ENCODE measurements at places on chromosomes 1 and 21. TPM values are rescaled to one million over a fixed set of nuclear protein-coding genes. Genes with fewer than 3 reads are reported as not detected.

GRCh38 chr21:38351961-38352521 is 95.2 kb downstream of the KCNJ15 start:
- DNase-seq, result no peak

DNA sequence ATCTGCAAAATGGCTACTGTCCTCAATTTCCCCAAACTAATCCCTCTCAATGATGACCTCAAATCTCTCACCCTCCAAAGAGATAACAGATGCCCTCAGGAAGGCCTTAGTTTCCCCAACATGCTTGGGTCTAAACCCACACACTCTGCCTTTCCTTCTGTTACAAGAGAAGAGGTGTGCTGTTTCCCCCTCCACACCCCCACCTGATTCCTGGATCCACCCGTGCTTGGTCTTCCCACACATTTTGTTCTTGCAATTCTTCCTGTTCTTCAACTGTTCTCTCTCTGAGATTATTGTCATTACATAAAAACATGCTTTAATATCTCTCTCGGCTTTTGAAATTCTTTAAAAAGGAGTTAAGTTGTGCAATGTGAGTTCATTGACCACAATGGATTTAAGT is 5.7 kb upstream of the CBR3 start:
- DNase-seq, result no peak

DNA sequence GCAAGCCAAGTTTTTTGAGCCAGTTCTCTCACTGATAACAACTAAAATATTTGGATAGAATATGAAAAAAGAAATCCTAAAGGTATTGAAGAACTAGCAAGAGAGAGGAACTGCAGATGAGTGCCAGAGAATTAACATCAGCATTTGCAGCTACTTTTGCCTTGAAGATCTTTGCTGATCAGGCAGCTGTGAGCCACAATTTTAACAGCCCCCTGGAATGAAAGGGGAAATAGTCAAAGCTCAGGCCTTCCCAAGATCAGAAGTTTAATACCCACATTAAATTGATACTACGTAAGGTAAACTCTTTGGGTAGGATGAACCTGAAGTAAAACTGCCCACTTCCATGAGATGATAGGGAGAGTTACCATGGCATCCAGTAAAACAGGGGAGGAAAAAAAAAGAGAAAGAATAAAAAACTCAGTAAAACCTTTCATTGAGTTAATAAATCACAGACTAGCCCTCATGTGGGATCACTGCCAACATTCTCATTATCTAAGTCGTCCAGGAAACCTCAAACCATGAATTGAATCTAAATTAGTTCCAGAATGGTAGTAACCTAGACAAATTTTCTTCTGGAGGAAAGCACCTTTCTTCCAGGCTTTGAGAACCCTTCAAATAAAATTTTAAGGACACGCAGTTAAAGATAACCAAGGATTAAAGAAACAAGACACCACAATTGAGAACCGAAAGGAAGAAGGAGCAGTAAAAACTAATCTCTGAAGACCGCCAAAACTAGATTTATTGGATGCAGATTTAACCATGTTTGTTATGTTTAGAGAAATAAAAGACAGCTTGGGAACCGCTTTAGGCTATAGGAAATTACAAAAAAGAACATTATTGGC is 28.3 kb downstream of the SCP2 start:
- no peak for DNase-seq

Gene TRIM67
- not detected for total RNA-seq

DNA sequence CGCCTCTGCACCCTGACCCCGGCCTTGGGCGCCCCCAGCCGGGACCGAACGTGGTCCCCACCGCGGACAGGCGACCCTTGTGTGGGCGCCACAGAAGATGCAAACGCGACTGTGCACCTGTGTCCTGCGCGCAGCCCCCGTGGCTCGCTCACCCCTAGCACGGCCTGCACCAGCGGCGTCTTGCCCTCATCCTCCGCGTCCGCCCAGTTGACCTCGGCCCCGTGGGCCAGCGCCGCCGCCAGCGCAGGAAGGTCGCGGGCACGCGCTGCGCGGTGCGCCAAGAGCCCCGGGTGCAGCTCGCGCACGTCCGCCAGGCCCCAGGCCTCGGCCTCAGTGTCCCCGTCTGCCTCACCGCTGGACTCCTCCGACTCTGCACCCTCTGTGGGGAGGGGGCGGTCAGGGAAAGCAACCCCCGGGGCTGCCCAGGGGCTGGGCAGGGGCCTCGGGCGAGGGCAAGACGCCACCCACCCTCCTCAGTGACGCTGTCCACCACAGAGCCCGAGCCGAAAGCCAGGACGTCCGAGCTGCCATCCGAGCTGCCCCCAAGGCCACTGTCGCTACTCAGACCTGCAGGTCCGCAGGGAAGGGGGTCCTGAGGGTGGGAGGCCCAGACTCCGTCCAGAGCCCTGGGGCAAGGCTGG is 13.4 kb downstream of the ACAP3 start:
- no peak for DNase-seq

- no peak for DNase-seq
These were observed 60.0 kb downstream of the PIK3CD start for GRCh38 chr1:9711466-9712020.

Data from activated B cell treated with CpG ODN at 0.5 μM for 24 hours (primary cell).